Left colon (tissue), 2 donors: ENCODE measurements at places on chromosomes 3 and 15. TPM values are rescaled to one million over a fixed set of nuclear protein-coding genes. Genes with fewer than 3 reads are reported as not detected.

Gene PLCH1
- total RNA-seq = 8.5 TPM

Gene DNAJA4
- 39.6 TPM for total RNA-seq

Gene KCNMB2
- 0.31 TPM for total RNA-seq

Gene MYO5C
- 90.9 TPM for total RNA-seq

Gene LDHAL6B
- not detected for total RNA-seq

Gene SH3GL3
- 0.14 TPM for total RNA-seq

DNA sequence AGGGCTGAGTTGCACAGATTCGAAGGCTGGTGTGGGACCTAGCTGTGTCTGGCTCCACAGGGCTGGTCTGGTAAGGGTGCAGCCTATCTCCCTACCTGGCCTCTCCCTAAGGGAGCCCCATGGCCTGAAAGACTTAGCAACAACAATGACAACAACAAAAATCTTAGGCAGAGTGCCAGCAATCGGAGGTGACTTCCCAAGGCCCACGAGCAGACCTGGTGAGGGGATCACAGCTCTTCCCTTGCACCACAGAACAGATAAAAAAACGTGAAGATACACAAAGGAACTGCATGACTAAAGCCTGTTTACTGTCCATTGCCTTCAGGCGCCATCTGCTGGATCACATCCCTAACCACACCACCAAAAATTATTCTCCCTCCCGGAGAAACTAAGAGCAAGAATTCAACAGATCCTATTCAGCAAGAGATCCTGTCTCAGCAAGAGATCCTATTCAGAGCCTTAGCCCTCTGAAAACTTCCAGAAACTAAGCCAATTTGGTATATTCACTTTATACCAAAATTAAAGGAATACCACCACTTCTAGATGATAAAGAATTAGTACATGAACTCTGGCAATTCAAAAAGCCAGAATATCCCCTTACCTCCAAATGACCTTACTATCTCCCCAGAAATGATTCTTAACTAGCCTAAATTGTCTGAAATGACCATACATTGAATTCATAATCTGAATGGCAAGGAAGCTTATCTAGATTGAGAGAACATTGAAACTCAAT, 24.1 kb upstream of the OR5K4 start:
- peak; percentile 32 for DNase-seq

DNA sequence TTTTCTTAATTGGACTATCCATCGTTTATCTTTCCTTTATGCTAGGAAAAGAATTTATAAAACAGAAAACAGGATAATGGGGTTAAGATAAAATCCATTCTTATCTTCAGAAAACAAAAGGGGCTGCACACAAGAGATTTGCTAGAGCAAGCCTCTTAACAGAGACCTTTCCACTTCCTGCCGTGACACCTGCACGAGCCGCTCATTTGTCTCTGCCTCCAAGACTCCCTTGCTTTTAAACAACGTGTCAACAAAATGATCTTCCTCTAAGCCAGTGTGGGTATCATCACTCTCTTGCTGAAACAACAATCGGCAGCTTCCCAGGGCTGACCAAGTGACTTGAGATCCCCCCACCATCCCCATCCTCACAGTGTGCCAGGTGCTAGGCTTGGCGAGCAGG, 33.1 kb downstream of the GABRB3 start:
- DNase-seq = no peak

- no peak for DNase-seq
Observed at GRCh38 chr3:46537316-46537715, 28.8 kb downstream of the LRRC2 start.

DNA sequence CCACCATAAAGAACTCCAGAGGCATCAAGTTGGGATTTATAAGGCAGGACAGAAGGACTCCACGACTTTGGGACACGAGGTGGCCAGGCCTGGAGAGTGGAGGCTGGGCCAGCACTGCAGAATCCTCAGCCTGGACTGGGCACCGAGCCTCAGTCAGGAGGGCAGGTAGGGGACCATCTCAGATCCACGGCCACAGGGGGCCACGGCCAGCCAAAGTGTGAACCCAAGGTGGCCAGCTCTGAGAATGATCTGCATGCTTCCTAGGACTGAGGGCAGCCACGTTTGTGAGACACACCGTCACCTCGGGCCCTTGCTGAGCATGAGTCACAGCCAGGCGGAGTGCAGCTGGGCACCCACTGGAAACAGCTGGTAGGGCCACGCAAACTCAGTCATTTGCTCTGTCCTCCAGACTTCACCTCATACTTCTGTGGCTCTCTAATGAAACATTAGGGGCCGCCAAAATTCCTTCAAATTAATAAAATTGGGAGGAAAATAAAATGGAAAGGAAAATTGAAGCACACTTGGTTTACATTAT, 65.8 kb downstream of the CTNNB1 start:
- DNase-seq = no peak

GRCh38 chr15:55195996-55196395, 745 bp downstream of the RSL24D1 start:
- no peak for DNase-seq

DNA sequence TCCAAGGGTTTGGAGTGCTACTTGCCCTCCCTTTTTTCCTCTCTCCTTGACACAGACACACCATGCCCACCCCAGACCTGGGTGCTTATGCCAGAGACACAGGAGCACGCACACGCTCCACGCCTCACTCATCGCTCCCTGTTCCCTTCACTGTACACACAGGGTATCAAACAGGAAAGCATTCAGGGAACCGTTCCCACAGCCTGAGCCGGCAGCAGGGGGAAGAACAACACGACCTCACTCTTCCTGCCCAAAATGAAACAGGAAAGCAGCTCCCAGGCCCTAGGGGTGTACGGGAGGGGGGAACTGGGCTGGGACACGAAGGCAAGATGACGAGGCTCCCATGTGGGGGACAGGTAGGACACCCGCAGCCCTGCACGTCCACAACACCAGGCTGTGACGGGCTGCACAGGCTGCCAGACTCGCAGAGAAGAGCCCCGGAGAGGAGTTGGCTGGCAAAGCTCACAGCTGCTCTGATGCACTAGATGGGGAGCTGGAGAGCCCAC, 11.2 kb downstream of the DLL4 start:
- no peak for DNase-seq

- no peak for DNase-seq
Observed at GRCh38 chr15:98794748-98795147, 146.4 kb downstream of the IGF1R start.

DNA sequence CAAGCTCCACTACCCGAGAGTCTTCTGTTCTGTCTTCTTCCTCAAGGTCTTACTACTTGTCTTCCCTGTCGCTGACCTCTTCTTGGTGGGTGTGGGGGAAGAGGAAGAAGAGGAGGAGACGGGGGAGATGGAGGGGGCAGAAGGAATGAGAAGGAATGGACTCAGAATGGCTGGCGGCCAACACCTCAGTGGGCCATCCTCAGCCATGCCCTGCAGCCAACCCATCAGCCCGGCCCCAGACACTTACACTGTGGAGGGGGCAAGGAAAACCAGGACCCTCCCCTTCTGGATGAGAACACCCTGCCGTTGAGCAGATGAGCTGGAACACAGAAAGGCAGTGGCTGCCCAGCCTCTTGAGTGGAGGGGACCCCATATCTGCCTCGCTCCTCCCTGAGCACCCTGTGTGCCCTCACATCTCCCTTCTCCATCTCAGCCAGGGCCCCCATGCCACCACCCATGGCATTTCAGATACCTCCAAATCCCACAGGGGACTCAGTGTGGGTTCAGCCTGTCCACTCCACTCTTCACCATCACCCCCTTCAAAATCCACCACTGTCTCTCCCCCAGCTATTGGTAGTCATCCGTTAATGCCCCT, 45.5 kb upstream of the PRR23E start:
- no peak for DNase-seq

- no peak for DNase-seq
Observed at GRCh38 chr3:169324452-169324785, 339.1 kb downstream of the MECOM start.
